Left lung (tissue), 14 donors: ENCODE measurements at places on chromosomes 3 and 15. TPM values are rescaled to one million over a fixed set of nuclear protein-coding genes. Genes with fewer than 3 reads are reported as not detected.

GRCh38 chr3:179608931-179609720 is 4.5 kb downstream of the NDUFB5 start:
- no peak overlapping the region for H3K4me3 ChIP-seq
- peaks cover 4% of the 10 kb centered on the region for H3K36me3 ChIP-seq
- H3K27me3 ChIP-seq: no peaks in the 10 kb centered on the region
- DNase-seq: no peak
- H3K27ac ChIP-seq: no peak overlapping the region

The SCN11A gene
- total RNA-seq: 0.06 TPM

- DNase-seq: no peak
- no peaks in the 10 kb centered on the region for H3K4me1 ChIP-seq
- H3K36me3 ChIP-seq: no peaks in the 10 kb centered on the region
- H3K4me3 ChIP-seq: no peak overlapping the region
- H3K27me3 ChIP-seq: no peaks in the 10 kb centered on the region
Measured at GRCh38 chr3:181782306-181782954, 70.7 kb downstream of the SOX2 start.

The MYL3 gene
- total RNA-seq: 4.9 TPM

The MAP1A gene
- 12.7 TPM for total RNA-seq

DNA sequence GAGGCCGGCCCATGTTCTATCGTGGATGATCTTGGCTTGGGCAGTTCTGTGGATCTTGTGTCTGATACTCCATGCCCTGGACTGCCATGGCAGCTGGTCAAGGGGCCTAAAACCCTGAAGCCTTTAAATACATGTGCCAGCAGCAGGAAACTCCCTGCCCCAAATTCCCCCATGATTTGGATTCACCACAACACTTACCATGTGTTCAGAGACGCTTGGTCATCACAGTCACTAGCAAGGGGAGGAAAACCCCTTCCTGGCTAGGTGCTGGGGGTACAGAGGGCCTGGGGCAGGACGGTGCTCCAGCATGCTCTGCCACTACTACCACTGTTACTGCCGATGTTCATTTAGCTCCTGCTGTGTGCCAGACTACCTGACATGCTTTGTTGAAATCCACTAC is 94.4 kb downstream of the DNAJB8 start:
- H3K4me1 ChIP-seq: no peaks in the 10 kb centered on the region
- H3K4me3 ChIP-seq: no peak overlapping the region
- peaks cover 9% of the 10 kb centered on the region for H3K36me3 ChIP-seq
- H3K27me3 ChIP-seq: no peaks in the 10 kb centered on the region
- DNase-seq: no peak
- no peak overlapping the region for H3K27ac ChIP-seq

- no peak overlapping the region for H3K4me3 ChIP-seq
- no peaks in the 10 kb centered on the region for H3K36me3 ChIP-seq
- no peaks in the 10 kb centered on the region for H3K27me3 ChIP-seq
- H3K27ac ChIP-seq: no peak overlapping the region
- no peaks in the 10 kb centered on the region for H3K4me1 ChIP-seq
- DNase-seq: no peak
Measured at GRCh38 chr3:133169331-133170068, 131.3 kb downstream of the TMEM108 start.

- H3K4me1 ChIP-seq: no peaks in the 10 kb centered on the region
- H3K27me3 ChIP-seq: no peaks in the 10 kb centered on the region
- DNase-seq: no peak
- H3K36me3 ChIP-seq: no peaks in the 10 kb centered on the region
Measured at GRCh38 chr3:18968120-18968519, 180.2 kb upstream of the KCNH8 start.

DNA sequence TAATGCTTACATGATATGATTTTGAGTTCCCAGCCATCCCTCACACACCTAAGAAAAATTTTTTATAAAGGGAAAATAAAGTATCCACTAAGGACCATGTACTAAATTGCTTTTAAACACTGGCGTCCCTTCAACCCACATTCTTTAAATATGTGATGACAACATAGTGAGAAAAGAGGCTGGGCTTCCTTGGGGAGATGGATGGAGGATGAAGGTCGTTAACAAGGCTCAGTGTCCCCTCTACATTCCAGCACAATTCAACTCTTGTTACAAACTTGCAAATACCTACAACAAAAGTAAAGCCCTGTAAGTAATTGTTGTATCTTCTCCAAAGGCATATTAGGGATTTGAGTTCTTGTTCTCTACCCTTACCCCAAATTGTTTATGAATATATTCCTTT is 87.2 kb upstream of the SLC4A7 start:
- no peaks in the 10 kb centered on the region for H3K36me3 ChIP-seq
- H3K27ac ChIP-seq: no peak overlapping the region
- H3K4me3 ChIP-seq: no peak overlapping the region

The MESP2 gene
- total RNA-seq: 0.35 TPM

The ANKRD34C gene
- not detected for total RNA-seq

- H3K27me3 ChIP-seq: no peaks in the 10 kb centered on the region
- peaks cover 17% of the 10 kb centered on the region for H3K36me3 ChIP-seq
- H3K4me1 ChIP-seq: no peaks in the 10 kb centered on the region
- no peak for DNase-seq
- no peak overlapping the region for H3K27ac ChIP-seq
- no peak overlapping the region for H3K4me3 ChIP-seq
Measured at GRCh38 chr3:126017362-126017761, 48.4 kb downstream of the ROPN1B start.

GRCh38 chr3:58609990-58610389 is 32.8 kb upstream of the FAM107A start:
- H3K4me1 ChIP-seq: no peaks in the 10 kb centered on the region
- no peaks in the 10 kb centered on the region for H3K36me3 ChIP-seq
- no peak overlapping the region for H3K27ac ChIP-seq
- no peak overlapping the region for H3K4me3 ChIP-seq
- no peak for DNase-seq

- no peaks in the 10 kb centered on the region for H3K36me3 ChIP-seq
- peaks cover 3% of the 10 kb centered on the region for H3K4me1 ChIP-seq
- H3K4me3 ChIP-seq: no peak overlapping the region
- no peaks in the 10 kb centered on the region for H3K27me3 ChIP-seq
- H3K27ac ChIP-seq: no peak overlapping the region
- no peak for DNase-seq
Measured at GRCh38 chr3:112314649-112315048, 18.3 kb upstream of the CD200 start.

- DNase-seq: no peak
- no peaks in the 10 kb centered on the region for H3K27me3 ChIP-seq
- H3K4me1 ChIP-seq: no peaks in the 10 kb centered on the region
Measured at GRCh38 chr3:62139957-62140356, 233.4 kb downstream of the FEZF2 start.

DNA sequence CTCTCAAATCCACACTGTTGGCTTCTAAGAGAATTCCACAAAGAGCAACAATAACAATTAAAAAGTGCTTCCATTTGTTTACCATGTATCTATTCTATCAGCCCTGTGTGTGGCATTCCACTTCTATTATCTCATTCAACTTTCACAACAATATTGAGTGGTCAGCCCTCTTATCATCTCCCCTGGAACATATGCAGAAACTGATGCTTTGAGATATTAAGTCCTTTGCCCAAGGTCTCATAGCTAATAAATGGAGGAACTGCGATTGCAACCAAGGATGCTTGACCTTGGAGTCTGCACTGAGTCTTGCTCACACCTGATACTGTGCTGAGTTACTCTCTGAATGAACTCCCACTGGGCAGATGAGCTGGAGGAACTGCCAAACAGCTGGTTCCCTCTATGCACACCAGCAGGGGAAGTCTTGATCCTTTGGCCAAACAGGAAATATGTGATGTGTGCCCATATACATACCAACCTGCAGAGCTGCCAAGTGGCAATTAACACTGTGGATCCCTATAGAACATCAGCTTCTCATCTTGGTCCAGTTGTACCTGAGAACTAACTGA is 144.7 kb upstream of the WNT5A start:
- no peak overlapping the region for H3K27ac ChIP-seq
- no peak overlapping the region for H3K4me3 ChIP-seq
- no peaks in the 10 kb centered on the region for H3K27me3 ChIP-seq
- no peaks in the 10 kb centered on the region for H3K36me3 ChIP-seq
